ENCODE measurements at places on chromosomes 1 and 21. TPM values are rescaled to one million over a fixed set of nuclear protein-coding genes. Genes with fewer than 3 reads are reported as not detected.

- DNase-seq = no peak
Measured at GRCh38 chr1:158996998-158997397, 12.7 kb upstream of the IFI16 start.

GRCh38 chr1:209877087-209877764 lies 49.5 kb downstream of the UTP25 start:
- DNase-seq = no peak

DNA sequence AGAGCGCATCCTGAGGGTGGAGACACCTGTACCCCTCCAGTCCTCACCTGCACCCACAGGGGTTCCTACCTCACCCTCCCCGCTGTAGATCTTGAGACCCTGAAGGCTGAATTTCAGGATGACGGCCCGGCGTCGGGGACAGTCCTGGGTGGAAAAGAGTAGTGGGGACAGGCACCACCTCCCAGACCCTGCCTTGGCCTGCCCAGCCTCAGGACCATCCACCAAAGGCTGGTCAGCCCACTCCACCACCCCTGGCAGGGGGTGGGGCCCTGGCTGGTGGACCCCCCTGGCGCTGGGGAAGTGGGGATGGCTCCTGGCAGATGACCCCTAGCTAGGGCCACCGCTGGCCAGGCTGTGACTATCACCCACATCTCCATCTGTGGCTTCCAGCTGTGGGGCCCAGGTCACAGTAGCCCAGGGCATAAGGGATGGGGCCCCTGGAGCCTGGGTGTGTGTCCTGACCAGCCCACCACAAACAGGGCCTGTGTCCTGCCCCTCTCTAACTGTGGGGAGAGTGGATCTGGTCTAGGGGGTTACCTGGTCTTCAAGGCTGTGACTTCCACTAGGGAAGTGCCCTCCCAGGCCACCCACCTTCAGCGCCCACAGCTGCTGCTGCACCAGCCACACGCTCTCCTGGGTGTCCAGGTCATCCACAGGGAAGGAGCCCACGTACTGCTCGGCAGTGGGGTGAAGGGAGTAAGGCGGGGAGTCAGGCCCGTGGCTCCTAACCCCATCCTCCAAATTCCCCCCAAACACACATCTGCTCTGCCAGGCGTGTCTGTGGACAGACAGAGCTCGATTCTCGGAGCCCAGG lies 5.4 kb downstream of the SH2D5 start:
- DNase-seq = no peak

Gene GNG12
- total RNA-seq = 71.2 TPM

Gene MT1HL1
- not detected for total RNA-seq

Gene SLAMF1
- total RNA-seq = not detected

DNA sequence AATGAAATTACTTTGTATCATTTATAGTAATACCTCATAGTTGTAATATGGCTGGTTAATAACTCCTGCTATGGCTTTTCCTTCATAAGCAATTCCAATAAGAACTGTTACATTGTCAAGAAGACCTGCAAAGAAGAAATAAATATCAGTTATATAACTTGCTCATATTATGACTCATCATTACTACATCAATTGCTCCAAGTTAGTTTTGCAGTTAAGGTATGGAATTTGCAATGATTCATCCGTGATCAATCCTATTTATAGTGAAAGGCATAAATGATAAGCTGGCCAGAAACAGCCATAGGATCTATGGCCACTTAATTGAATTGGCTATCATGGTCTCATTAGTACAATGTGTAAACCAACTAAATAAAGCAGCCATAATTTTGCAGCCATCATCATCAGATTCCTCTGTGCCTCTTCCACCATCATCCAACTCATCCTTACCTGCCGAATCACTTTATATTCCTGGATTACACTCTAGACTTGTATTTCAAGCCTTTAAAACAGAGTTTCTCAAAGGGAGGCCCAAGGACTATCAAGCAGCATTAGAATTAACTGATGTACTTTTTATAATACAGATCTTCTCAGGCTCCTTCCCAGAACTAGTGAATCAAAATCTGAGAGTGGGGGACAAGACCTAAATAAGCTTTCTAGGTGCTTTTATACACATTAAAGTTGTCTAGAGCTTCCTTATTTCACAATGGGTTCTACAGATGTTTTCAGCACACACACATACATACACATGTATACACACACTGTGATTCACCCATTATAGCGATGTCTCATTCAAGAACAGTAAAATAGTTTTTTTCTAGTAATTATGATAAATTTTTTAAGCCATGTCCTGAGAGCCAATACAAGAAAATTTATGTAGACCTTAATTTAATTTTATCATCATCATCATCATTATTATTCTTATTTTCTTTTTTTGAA lies 21.2 kb upstream of the EPRS1 start:
- no peak for DNase-seq

- DNase-seq = no peak
Measured at GRCh38 chr1:19448491-19449439, 36.6 kb downstream of the CAPZB start.

DNA sequence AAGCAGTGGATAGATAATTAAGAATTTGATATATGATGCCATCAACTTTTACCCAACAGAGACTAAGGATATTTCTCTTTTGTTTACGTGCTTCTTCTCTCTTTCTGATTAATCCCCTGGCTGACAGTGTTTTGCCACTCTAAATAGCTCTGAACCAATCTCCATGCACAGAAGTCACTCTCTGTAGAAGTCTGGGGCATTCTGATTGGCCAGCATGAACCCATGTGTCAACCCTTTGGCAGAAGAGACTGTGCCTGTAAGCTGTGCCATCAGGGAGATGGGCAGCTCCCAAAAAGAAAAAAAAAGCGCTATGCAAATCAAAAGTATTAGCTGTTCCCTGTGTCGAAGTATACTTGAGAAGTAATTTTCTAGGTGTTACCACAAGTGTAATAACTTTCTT lies 34.1 kb upstream of the NRIP1 start:
- DNase-seq = no peak

GRCh38 chr21:41866274-41866809 lies 12.8 kb downstream of the PRDM15 start:
- DNase-seq = no peak

DNA sequence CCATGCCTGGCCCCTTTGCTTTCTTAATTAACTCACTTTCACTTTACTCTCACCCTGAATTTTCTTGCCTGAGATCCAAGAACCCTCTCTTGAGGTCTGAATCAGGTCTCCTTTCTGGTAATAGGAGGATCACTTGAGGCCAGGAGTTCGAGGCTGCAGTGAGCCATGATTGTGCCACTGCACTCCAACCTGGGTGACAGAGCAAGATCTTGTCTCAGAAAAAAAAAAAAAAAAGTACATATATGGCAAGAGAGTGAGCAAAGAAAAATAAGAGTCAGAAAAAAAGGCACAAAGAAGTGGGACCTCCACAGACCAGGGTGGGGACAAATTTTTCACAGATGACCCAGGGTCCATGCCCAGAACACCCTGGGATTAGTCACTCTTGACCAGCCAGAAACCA lies 34.1 kb upstream of the RD3 start:
- DNase-seq = no peak

DNA sequence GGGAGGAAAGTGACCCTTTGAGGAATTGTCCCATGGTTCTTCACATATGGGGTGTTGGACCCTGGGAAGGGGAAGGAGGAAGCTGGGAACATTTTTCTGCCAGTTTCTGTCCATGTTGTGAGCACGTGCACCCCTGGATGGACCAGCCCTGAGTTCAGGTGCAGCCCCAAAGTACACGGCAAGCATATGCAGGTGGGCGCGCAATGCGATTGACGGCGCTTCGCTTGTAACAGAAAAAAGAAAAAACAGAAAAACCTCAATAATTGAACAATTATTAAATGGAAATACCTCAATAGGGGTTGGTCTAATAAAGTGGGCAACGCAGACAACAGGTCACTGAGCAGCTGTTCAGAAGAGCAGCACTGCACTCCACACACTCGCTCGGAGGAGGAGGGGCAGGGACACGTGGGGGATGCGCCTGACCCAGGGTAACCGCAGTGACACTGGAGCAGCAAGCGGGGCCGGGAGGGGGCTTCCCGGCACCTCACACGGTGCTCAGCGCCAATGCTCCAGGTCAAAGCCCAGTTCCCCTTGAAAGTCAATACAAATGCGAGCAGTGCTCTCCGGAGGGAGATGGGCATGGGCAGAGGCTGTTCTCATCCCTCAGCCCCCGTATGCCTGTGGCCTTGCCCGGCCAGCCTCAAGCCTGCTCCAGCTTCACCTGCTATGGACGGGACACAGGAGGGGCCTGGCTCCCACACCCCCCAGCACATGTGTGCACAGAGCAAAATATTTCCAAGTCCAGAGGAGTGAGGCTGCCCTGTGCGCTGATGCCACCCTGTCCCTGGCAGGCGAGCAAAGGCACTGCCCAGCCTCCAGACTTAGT lies 6.6 kb upstream of the ACTRT2 start:
- no peak for DNase-seq

GRCh38 chr1:162029157-162029556 lies 5.5 kb upstream of the OLFML2B start:
- no peak for DNase-seq

DNA sequence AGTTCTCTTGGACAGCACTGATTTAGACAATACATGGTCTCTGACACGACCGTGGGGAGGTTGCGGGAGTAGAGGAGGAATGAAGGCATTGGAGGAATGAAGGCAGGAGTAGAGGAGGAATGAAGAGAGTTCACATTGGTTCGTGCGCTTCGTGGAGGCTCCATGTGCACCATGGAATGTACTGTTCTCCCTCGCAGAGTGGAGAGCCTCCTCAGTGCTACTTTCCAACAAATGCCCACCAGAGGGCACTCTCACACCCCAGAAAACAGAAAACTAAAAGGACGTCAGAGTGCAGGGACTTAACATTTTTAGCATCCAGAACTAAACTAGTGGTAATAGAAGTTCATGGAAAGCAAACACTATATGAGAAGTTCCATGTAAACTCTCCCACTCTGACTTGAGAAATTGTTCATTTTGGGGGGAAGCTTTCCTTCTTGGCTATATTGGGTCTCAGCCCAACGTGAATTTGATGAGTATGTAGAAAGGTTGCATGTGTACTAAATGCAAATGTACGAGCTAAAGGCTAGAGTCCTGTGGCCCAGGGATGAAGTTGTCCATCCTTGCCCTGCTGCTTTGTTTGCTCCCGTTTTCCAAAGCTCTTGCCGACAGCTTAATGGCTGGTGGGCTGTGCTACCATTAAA lies 211.6 kb downstream of the LMX1A start:
- DNase-seq = no peak

- DNase-seq = no peak
Measured at GRCh38 chr1:203122159-203122558, 5.4 kb upstream of the ADORA1 start.

GRCh38 chr1:177137814-177138213 lies 26.7 kb downstream of the ASTN1 start:
- DNase-seq = no peak

- DNase-seq = no peak
Measured at GRCh38 chr1:70042090-70042731, 163.2 kb downstream of the LRRC40 start.

DNA sequence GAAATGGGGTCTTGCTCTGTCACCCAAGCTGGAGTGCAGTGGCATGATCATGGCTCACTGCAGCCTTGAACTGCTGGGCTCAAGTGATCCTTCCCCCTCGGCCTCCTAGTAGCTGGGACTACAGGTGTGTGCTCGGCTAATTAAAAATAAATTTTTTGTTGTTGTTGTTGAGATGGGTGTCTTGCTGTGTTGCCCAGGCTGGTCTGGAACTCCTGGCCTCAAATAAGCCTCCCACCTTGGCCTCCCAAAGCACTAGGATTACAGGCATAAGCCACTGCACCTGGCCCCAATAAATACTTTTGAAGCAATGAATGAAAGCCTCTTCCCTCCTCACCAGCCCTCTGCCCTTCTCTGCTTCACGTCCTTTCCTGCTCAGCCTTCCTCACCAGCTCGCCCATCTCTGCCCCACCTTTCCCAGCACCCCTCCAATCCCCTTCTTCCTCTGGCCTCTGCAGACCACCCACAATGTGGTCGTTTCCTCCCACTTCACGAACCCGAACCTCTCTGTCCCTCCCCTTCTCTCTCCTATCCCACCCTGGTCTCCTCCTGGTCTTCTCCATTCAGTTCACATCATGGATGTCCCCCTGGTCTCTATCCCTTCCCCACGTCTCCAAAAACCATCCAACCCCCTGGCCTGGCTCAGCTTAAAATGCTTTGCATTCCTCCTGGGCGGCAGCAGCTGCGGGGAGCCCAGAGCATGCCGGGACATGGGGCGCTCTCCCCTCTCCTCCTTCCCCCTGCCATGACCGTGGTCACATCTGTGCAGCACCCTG lies 38.4 kb downstream of the RAP1GAP start:
- DNase-seq = no peak

Gene SIPA1L2
- total RNA-seq = 18.1 TPM

GRCh38 chr1:106584107-106584506 lies 472.4 kb upstream of the PRMT6 start:
- DNase-seq = no peak

GRCh38 chr1:95232646-95233318 lies 1.2 kb upstream of the RWDD3 start:
- no peak for DNase-seq

DNA sequence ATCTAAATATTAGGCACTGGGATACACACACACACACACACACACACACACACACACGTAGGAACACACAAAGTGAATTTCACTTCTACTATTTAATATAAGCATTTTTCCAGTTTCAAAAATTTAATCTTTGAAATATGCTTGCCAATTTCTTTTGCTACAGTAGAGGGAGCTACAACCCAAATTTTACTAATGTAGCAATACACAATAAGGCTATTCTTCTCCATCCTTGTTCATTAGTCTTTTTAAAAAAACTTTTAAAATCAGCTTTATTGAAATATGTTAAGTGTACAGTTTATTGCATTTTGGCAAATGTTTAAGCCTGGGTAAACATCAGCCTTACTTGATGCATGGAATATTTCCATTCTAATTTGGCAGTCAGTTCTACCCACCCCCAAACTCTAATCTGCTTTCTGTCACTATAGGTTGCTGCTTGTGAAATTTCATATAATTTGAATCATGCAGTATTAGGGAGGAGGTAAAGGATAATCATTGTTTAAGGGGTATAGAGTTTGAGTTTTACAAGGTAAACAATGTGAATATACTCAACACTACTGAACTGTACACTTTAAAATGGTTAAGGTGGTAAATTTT lies 93.0 kb upstream of the TENT5C start:
- no peak for DNase-seq

Gene KPNA6
- 26.1 TPM for total RNA-seq

GRCh38 chr1:73756817-73757216 lies 441.2 kb downstream of the LRRIQ3 start:
- DNase-seq = no peak

DNA sequence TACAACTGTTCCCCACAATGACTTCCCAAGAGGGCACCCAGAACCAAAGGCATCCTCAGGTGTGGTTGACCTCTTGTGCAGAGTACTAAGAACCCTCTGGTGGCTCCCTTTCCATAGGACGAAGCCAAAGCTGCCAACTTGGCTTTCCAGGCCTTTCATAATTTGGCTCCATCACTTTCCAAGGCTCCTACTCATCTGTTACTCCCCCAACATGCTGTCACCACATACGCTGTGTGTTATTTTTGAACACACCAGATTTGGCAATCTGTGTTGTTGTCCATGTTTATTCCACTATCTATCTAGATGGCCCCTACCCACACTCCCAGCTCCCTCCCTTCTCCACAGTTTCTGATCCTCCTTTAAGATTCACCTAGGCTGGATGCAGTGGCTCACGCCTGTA lies 10.2 kb upstream of the NKAIN1 start:
- DNase-seq = no peak
